Psoas muscle (tissue), 8 donors: ENCODE measurements at places on chromosomes 1 and 21. TPM values are rescaled to one million over a fixed set of nuclear protein-coding genes. Genes with fewer than 3 reads are reported as not detected.

The LCE2A gene
- polyA plus RNA-seq: not detected

The GPR157 gene
- 21.6 TPM for polyA plus RNA-seq

The PRKACB gene
- polyA plus RNA-seq: 4.9 TPM

The DCST1 gene
- not detected for polyA plus RNA-seq

The NPPB gene
- 0.37 TPM for polyA plus RNA-seq

The MAP10 gene
- 2.1 TPM for polyA plus RNA-seq

The DMRTA2 gene
- polyA plus RNA-seq: not detected

The ASCL5 gene
- not detected for polyA plus RNA-seq

The OR6N1 gene
- polyA plus RNA-seq: not detected

The NBPF20 gene
- 0.43 TPM for polyA plus RNA-seq

The FCGR3B gene
- 0.11 TPM for polyA plus RNA-seq

The TGFB2 gene
- 0.43 TPM for polyA plus RNA-seq

The FUCA1 gene
- polyA plus RNA-seq: 9.2 TPM

The ADPRS gene
- 45.3 TPM for polyA plus RNA-seq

The SH2D5 gene
- polyA plus RNA-seq: 2.8 TPM

The PPFIA4 gene
- 14.1 TPM for polyA plus RNA-seq

The LCE1C gene
- not detected for polyA plus RNA-seq

The ADGRL2 gene
- polyA plus RNA-seq: 5.7 TPM

The PODN gene
- 4.7 TPM for polyA plus RNA-seq

The TSPEAR gene
- not detected for polyA plus RNA-seq
